ENCODE measurements at places on chromosomes 5 and 9.
A peak's percentile ranks its signal among the peaks of the same experiment; 100 is the strongest.

GRCh38 chr9:135221951-135222631 lies 134.6 kb downstream of the OLFM1 start:
- no peak for DNase-seq

GRCh38 chr5:179276838-179277395 lies 68.3 kb downstream of the ADAMTS2 start:
- DNase-seq = no peak

DNA sequence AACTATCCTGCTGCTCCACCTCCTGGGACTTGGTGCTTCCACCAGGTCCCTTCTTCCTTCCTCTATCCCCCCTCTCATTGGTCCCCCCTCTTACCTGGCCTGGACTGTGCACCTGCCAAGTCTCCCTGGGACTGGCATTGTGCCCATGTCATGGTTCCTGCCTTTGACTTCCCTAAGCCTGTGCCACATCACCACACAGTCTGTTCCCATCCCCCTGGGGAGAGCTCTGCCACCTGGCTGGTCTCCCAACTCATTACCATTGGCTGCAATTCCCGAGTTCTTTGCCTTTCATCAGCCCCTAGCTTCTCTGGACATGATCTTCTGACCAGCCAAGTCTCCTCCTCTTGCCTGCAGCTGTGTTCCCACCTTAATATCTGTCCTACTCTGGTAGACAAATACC lies 180.3 kb downstream of the SREK1 start:
- DNase-seq = no peak

- DNase-seq = no peak
Measured at GRCh38 chr5:174999581-174999980, 275.2 kb downstream of the MSX2 start.

GRCh38 chr9:7150153-7150890 lies 392.5 kb downstream of the KDM4C start:
- DNase-seq = peak; percentile 28

DNA sequence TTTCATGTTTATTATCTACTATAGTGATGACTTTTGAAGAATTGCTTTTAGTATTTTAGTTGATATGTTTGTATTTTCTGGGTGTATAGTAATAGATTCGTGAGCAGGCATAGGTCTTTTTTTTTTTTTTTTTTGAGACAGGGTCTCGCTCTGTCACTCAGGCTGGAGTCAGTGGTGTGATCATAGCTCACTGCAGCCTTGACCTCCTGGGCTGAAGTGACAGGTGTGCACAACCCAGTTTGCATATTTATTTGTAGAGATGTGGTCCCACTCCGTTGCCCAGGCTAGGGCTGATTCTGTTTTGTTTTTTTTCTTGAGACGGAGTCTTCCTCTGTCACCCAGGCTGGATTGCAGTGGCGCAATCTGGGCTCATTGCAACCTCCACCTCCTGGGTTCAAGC lies 11.9 kb downstream of the ERBIN start:
- DNase-seq = no peak

GRCh38 chr9:124855566-124855943 lies 2.3 kb downstream of the WDR38 start:
- DNase-seq = no peak

DNA sequence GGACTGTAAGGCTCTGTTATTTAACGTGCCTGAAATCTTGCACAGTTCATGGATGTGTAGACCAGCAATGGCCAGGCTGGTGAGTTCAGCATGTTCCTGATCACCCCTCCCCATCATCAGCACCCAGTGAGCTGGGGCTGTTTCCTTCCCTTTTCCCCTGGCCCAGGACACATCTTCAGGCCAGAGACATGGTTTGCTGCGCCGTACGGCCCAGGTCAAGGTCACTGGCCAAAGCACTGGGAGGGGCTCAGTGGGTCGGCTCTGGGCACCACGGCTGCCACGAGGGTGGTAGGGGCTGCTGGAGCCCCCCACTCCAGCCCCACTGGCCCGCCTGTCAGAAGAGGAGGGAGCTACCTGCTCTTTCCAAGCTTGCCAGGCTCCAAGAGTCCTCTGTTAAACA lies 55.9 kb downstream of the SEMA4D start:
- DNase-seq = no peak

- DNase-seq = no peak
Measured at GRCh38 chr9:108535526-108535925, 320.3 kb downstream of the ACTL7B start.

DNA sequence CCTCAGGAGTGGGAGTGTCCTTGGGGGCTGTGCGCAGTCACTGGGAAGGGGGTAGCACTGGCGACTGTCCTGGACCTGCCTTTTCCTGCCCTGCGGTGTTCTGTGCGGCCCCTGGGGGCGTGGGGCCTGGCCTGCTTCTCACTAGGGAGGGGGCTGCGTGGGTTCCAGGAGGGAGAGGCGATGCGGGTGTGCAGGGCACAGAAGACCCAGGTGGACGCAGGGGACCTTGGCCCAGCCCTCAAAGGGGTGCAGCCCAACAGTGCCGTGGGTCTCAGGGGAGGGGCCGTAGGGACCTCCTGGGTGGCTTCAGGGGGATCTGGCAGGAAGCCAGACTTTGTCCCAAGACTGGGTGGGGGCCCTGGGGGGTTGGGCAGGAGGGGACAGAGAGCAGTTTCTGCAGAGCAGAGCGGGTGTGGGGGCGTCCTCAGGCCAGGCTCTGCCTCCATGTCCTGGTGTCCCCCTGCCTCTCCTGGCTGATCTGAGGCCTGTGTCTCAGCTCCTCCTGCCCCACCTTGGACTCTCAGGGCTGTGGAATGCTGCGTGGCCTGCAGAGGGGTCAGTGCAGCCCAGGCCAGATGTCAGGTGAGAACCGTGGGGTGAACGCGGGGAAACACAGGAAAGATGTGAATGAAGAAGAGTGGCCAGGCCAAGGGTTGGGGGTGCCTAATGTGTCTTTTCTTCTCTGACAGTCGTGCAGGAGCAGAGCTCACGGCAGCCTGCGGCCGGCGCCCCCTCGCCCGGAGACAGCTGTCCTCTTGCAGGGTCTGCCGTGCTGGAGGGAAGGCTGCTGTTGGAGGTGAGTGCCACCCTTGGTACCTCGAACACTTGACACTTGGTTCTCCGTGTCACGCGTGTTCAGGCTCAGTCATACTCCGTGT lies 54.6 kb downstream of the AHRR start:
- no peak for DNase-seq

DNA sequence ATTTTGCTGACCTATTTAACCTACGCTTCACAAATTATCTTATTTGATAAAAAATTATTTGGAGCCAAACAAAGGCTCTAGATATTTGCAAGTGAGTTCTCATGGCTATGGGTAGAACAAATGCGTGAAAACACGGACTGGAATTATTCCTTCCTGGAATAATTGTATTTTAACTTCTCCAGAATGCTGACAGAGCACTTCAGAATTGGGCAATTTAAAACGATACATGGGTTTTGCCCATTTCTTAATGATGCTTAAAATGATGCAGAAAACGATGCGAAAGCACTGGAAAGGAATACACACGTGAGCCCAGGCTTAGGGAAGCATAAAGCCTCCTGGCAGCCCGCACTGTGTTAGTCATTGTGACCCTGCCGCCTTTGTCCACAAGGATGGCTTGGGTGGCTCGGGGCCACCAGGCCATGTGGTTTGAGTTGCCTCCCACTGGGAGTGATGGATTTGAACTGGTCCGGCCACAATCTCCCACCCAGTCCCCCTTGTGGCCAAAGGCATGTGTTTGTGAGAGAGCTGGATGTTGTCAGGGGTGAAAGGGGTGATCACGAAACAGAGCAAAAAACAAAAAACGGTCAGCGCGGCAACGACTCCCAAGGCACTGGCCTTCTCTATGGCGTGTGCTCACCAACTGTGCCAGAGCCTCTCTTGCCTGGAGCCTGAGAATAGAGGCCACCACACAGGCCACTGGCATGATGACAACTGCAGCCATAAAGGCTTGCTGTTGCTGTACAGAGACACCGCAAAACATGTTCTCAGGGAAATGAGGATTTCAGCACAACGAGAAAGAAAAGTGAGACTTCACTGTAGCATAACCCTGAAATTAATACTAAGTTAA lies 234.2 kb upstream of the ADAMTS16 start:
- DNase-seq = no peak

DNA sequence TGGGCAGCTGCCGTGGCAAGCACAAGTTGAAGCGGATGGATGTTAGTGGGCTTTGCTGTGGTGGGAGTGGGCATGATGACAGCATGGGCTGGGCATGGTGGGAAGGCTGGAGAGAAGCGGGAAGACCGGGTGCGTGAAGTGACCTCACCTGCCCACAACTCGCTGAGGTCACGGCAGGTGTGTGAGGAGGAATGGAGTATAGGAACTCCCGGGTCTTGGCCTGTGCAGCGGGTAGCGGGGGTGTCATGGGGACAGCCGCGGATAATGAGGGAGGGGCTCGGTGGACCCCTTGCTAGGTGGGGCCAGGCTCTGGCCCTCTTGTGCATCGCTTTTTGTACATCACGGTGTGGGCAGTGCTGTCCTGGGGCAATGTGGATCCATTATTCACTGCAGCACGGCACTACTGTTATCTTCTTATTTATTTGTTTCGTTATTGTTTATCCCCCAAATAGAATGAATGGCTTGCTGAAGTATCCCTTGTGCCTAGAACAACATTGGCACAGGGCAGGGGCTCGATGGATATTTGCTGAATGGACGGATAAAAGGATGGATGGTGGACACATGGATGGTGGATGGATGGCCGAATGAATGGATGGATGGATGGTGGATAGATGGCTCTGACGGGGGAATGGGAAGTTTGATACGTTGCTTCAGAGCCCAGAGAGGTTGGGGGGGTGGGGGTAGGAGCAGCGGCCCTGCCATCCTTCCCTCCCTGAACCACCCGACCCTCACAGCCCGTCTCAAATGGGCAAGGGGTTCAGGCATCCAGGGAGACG lies 14.6 kb downstream of the PROP1 start:
- DNase-seq = no peak

GRCh38 chr5:61123145-61123544 lies 39.1 kb downstream of the SMIM15 start:
- DNase-seq = no peak

DNA sequence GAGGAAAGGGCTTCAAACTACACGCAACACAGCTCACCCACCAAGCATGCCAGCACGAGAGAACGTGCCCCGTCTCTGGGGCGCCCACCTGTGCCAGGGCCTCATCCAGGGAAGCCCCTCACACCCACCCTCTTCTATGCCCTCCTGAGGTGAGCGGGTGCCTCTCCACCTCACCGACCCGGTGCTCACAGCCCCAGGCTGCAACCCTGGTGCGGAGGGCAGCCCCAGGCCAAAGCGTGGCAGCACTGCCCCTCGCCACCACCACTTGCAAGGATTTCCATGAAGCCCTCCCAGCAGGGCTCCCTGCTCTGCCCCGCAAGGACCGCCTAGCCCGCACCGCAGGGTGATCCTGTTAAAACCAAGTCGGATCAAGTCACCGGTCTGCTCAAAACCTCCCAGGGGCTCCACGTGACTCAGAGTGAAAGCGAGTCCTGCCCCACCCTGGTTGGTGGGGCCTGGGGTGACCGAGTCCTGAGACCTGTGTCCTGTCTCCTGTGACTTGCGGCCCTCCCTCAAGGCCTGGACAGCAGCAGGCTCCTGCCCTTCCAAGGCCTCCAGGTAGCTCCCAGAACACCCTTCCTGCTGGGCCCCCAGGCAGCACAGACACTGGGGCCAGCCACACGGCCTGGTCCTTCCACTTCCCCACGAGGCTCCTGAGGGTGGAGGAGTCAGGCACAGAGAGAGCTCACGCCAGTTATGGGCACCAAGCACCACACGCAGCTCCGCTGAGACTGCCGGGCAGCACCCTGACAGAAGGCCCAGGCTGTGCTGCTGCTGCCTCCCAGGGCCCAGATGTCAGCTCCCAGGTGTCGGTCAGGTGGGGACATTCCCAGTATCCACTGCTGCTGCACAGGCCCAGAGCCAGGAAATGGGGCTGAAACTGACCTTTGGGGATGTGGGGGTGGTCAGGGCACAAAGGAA lies 12.7 kb downstream of the BRD3 start:
- DNase-seq = no peak

DNA sequence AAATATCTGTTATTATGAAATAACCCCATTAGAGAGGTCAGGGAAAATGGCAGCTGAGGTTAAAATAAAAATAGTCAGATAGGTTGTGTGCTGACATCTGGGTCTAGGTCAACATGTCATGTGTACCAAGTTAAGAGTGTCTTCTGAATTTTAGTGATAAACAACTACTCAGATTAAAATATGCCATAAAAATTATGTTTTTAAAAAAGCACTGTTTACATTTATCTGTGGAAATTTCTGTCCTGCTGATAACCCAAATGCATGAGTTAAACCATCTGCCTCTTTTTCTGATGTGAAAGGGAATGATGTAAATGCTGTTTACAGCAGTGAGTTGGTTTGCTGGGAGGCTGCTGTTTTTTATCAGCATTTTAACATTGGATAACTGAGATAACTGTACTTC lies 361.2 kb upstream of the TARS1 start:
- no peak for DNase-seq

GRCh38 chr5:72107131-72107900 lies at the start of gene MAP1B:
Gene MAP1B, plus strand, starts transcription at chr5:72107475. Its CDS starts 57 bp downstream, at chr5:72107532.
- no peak for DNase-seq

GRCh38 chr9:93235300-93235960 lies 51.5 kb downstream of the WNK2 start:
- DNase-seq = no peak

DNA sequence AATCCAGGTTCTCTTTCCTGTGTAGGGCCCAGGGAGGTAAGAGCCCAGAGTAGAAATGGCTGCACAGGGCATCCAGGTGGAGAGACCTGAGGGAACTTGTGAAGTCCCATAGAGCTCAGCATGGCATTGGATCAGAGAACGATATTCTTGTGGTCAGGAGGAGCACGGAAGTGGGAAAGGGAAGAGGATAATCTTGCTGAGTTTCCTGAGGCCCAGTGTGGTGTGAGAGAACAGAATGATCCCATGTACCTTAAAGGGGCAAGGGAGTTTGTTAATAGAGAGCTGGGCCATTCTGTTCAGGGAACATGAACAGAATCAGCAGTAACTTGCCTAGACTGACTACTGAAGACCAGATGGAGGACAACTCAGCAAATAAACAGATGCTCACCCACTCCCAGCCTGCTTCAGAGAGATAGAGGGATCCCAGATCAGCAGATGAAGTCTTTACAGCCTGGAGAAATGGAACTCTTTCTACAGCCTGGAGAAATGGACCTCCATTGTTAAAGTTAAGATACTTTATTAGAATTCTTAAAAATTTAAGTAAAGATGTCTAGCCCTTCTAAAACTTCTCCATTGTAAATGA lies 119.7 kb upstream of the ELL2 start:
- DNase-seq = no peak

- DNase-seq = no peak
Measured at GRCh38 chr5:145062280-145063062, 772.7 kb downstream of the PRELID2 start.

DNA sequence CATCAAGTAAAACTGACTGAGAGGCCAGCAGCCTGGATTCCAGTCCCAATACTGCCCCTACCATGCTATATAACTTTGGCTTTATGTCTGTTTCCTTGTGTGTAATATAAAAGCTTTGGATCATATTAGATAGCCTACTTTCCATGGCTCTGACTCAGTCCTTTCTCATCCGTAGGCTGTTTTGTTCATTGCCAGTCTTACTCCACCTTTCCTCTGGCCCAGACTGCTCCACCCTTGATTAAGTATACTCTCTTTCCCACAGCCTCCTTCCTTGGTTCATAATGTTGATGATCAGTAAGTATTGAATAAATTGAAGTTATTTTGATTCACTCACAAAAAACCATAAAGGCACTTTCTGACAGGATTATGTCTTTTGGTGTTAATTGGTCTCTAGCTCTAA lies 1.5 kb upstream of the MRPS30 start:
- no peak for DNase-seq

- no peak for DNase-seq
Measured at GRCh38 chr9:4742246-4742645, 1.2 kb upstream of the AK3 start.

- no peak for DNase-seq
Measured at GRCh38 chr5:139670369-139671095, 22.4 kb downstream of the CXXC5 start.

GRCh38 chr5:1050423-1051365 lies 42.1 kb downstream of the NKD2 start:
- DNase-seq = no peak

Measured in activated effector memory CD4-positive, alpha-beta T cell treated with Interleukin-2 at 50 U/mL for 16 hours (primary cell).